ENCODE measurements at places on chromosomes 5 and 9.

- no peak for DNase-seq
Observed at GRCh38 chr5:94870511-94871183, 252.2 kb downstream of the SLF1 start.

DNA sequence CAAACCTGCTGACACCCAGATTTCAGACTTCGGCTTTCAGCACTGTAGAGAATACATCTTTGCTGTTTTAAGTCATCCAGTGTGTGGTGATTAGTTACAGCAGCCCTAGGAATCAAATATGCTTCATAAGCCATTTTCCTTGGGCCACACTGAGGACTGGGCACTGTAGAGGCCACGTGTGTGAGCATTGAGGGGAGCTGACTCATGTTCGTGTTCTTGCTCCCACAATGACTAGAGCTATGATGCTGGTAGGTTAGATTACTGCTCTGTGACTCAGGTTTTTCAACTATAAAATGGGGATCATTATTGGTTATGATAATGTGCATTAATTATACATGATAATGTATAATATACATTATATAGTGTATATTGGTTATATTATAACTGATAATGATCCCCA lies 96.5 kb upstream of the PALM2AKAP2 start:
- no peak for DNase-seq

- DNase-seq: no peak
Observed at GRCh38 chr5:7894860-7895259, 25.9 kb downstream of the MTRR start.

- no peak for DNase-seq
Observed at GRCh38 chr5:91079037-91079436, 304.1 kb downstream of the ARRDC3 start.

- DNase-seq: no peak
Observed at GRCh38 chr9:136723362-136723976, 11.1 kb downstream of the DIPK1B start.

- DNase-seq: no peak
Observed at GRCh38 chr5:117615226-117615625, 1040.6 kb upstream of the SEMA6A start.
